ENCODE measurements at places on chromosomes 2 and 18.

GRCh38 chr18:70044632-70045031 is 97.0 kb upstream of the CD226 start:
- DNase-seq, result no peak

GRCh38 chr2:232652505-232652851 is 19.1 kb downstream of the EFHD1 start:
- DNase-seq, result no peak

DNA sequence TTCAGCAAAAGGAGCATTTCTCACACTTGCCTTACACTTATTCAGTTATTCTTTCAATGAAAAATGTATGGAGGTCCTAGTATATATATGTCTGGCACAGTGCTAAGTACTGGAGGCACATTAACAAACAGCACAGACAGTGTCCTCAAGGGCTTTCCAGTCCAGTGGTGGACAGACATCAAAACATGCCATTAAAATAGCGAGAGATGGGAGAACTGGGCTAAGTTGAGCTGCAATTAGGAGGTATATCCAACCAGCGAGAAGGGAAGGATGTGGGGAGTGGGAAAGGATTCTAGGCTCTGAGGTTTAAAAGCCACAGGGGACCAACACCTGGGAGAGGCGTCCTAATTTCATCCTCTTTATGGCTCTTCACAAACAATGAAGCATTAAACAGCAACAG is 127.5 kb upstream of the TTC39C start:
- DNase-seq, result peak; percentile 98

- no peak for DNase-seq
These were observed 31.4 kb downstream of the DIS3L2 start for GRCh38 chr2:231992888-231993287.

- peak; percentile 35 for DNase-seq
These were observed 360.7 kb upstream of the CWC22 start for GRCh38 chr2:180367815-180368214.

DNA sequence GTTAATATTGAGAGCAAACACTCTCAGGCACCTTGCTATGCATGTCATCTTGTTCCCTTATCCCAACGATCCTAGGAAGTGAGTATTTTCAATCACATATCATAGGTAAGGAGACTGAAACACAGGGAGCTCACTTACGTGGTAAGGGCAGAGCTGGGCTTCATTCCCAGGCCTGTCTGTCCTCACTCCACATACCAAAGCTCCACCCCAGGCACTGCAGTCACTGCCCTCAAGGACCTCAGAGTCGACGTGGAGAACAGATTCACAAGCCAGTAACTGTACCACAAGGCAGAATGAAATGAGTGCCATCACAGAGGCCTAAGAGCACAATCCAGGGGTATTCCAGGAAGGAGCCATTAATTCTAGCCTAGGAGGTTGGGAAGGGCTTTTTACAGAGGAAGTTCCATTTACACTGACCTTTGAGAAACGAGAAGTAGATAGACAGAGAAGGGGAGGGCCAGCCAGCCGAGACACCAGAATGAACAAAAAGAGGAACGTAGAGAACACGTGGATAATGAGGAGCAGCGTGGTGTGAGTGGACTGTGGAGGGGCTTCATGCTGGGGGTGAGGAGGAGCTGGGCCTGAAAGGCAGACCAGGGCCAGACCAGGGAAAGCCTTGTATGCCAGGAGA is 48.6 kb downstream of the KIAA2012 start:
- no peak for DNase-seq

DNA sequence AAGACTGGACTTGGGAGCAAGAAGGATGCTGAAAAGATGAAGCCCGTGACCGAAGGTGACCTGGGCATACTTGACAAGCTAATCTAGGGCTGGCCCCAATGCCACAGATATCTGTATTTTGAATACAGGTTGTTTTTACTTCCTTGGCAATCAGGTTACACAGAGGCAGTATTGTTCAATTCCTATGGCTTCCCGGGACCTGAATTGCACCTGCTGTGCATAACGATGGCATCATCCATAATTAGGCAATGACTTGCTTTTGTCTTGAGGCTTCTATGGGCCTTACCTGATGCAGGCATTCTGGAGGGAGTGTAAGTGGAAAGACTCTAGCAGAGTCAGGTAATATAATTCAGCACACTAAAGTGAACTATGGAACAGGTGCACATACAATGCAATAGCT is 60.6 kb upstream of the CUL3 start:
- DNase-seq, result peak; percentile 39

GRCh38 chr2:109529532-109530449 is 84.0 kb downstream of the SEPTIN10 start:
- no peak for DNase-seq

DNA sequence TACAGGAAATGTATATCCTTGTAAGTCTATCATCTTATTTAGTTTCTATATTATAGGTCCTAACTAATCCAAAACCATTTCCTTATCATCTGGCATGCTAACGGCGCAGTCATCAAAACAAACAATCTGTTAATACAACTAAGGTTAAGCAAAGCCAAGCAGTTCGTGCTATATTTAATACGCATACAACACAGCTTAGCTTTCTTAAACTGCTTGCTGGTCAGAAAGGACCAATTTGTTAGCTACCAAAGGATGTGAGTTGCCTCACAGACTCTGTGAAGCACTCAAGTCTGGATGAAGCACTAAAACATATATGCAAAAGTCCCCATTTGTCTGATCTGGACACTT is 67.0 kb downstream of the ZEB2 start:
- no peak for DNase-seq

DNA sequence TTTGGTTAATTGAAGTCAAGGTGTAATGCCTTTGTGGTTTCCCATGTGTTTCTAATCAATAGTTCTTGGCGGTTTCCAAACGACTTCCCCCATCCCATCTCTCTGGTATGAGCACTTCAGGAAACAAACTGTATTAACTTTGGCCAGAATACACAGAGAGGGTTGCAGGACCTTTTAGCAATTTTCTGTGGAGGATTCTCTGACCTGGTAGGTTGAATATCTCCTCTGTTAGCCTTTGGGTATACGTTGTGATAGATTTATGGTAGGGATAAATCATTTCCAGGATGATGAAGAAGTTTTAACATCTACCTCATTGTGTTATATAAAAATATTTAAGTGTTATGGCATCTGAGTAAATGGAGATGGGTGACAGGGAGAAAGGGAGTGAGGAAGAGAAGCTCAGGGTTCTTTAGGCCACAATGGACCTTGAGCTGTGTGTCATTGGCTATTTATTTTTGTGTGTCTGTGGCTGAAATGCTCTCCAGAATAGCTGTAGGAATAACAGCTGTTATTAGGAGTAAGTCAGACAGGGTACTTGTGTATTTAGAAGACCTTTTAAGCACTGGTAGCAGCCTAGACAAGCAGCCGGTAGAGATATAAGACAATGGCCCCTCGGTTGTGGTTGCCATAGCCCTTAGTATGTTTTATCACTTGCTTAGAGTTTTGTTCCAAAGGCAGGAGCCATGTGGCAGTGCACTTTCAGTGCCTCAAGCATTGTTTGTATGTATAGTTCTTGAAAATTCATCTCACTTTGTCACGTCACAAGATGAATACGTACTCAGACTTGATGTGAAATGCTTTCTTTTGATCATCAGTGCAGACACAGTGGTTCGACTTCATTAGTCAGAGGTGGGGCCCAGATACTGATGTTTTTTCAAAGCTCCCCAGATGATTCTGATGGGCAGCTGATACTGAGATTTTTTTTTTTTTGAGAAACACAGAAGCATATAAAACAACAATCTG is 91.1 kb downstream of the FMNL2 start:
- DNase-seq, result no peak

DNA sequence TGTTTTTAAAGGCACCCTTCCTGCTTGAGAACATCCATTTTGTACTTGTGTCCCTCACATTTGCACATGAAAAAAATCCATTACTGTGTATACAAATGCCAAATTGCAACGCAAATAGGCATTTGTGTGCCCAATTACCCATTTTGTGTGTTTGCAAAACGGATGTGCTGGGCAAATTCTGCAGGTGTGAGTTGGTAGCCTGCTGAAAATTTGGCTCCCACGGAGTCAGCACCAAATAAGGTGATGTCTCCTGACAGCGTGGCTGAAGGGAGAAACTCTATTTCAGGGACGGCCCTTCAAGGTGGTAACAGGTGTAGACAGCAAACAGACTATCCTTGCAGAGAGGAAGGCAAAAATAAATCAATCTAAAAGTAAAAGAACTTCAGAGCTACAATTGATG is 661.1 kb downstream of the BCL11A start:
- peak; percentile 73 for DNase-seq

DNA sequence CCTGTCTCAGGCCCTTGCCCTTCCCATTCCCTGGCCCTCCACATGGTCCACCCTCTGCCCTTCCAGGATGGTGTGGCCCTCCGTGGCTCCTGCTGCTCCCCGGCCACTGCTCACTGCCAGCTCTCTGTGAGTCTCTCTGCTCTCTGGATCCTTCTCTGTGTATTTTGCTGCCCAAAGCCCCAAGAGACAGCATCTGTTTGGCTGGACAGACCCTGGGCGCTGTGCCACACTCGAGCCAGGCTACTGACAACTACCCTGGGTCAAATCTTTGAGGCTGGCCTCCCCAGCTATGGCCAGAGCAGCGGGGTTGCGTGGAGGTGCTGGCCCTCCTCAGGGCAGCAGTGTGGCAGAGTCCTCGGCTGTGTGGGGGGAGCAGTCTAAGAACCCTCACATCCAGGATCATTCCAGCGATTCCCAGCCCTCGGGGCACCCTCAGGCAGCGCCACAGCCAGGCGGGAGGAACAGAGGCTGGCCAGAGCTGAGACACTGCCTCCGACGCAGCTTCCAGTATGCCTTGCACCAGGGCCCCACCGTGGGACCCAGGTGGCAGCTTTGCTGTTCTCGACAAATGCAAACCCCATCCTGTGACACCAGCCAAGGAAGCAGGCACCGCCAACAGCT is 139.4 kb upstream of the GLI2 start:
- no peak for DNase-seq

DNA sequence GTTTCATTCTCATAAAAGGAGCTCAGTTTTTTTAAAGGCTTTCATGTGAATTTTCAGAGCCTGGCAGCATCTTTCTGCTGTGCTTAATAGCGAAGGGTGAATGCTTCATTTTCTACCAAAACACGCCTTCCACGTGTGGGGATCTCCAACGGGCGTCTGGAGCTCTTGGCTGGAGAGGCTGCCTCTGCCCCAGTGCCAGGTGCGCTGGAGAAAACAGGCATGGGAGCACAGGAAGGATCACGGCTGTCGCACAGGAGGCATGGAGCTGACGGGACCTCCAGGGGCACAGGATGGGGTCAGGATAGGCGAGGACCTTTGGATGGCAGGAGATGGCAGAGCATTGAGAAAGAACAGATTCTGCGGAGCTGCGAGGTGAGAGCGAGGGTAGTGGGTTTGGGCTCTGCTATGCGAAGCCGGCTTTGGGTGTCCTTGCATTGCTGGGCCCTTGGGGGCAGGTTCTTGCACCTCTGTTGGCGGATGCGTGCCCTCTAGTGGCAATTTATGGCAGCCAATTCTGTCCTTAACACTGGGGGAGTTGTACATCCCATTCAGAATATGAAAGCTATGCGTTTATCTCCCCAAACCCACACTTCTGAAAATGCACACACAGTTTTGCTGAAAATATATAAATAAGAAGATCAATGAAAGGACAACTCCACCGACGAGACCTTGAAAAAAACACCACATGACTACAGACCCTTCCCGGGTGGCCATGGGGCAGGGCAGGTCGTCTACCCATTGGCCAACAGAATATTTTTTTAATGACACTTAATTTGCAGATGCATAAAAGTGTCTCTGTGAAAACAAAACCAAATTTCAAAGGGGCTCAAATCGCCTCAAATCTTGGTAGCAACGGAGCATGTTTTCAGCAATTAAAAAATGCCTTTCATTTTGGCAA is 90.4 kb upstream of the SLC35G4 start:
- DNase-seq, result peak; percentile 49

DNA sequence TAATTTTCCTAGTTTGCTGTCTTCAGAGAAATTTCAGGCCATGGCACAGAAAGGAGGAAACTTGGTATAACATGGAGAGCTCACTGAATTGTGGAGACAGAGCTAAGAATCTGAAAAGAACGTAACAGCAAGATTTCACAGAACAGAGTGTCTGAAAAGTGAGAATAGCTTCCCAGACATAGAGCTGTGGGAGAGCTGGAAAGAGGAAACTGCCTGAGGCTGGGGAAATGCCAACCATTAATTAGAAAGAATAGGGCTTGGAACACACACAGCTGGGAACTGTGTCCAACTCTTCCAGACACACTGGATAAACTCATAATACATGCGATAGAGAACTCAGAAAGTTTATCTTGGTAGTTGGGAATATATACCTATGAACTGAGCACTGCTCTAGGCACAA is 51.6 kb upstream of the KYNU start:
- no peak for DNase-seq

DNA sequence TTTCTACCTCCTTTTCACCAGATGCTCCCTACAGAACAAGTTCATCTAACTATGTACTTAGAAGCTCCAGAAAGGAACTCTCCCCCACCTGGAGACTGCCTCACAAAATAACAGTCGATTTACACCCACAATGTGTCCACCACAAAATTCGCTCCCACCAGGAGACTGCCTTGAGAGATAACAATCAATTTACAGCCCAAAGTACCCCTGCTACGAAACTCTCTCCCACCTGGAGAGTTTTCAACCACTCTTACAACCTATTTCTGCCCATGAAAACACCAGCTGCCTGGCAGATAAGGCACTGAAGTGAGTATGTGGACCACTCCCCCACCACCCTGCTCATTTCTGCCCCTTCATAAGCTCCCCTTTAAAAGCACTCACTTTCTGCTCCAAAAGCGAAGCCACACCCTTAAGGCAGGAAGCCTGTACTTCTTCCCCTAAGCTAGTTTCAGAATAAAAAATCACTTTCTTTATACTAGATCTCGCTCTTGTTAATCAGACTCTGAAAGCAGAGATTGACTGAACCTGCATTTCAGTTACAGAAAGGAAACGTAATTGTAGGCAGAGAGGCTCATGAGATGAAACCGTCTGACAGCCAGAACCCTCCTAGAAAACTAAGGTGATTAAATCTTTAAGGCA is 94.4 kb upstream of the RBBP8 start:
- DNase-seq, result no peak

- no peak for DNase-seq
These were observed 310.8 kb downstream of the ETAA1 start for GRCh38 chr2:67707896-67708295.

- no peak for DNase-seq
These were observed 63.4 kb upstream of the KLF7 start for GRCh38 chr2:207229161-207229560.

GRCh38 chr2:3261511-3261910 is 116.1 kb downstream of the EIPR1 start:
- no peak for DNase-seq

DNA sequence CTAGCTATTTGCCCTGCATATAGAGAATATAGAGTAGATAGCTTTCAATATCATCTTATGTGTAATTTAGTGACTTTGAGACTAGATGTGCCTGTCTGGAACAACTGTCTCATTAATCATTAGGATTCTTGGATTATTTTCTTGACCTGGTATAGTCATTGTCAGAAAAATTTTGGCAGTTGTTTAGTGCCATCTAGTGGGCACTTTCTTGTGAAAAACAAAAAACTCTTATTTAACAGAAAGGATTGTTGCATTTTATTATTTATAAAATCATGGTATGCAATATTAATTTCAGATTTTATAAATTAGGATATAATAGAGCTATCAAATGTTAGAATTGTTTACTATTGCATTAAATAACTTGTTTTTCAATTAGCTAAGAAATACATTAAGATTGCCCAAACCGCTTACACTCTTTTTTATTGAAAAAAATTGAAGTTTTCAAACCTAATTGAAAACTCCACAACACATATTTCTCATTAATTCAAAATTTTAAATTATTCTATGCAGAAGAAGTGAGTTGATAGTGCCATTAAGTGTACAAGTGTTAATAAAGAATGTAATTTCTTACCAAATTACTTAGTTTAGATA is 80.3 kb downstream of the DYNAP start:
- peak; percentile 24 for DNase-seq

GRCh38 chr2:27615316-27615715 is 13.5 kb downstream of the CCDC121 start:
- DNase-seq, result no peak

- no peak for DNase-seq
These were observed 191.8 kb downstream of the FTCDNL1 start for GRCh38 chr2:199659207-199659606.
